ENCODE measurements at places on chromosomes 7 and 10.

GRCh38 chr7:868189-868486, 8.2 kb upstream of the GET4 start:
- DNase-seq: no peak

- DNase-seq: no peak
Measured at GRCh38 chr7:11252011-11252607, 278.4 kb downstream of the PHF14 start.

GRCh38 chr10:101006593-101007098, 7.0 kb downstream of the LZTS2 start:
- no peak for DNase-seq

GRCh38 chr10:126458466-126458865, 70.2 kb upstream of the ADAM12 start:
- DNase-seq: no peak

- no peak for DNase-seq
Measured at GRCh38 chr10:86364491-86365345, 1.9 kb downstream of the GRID1 start.

- no peak for DNase-seq
Measured at GRCh38 chr10:91642831-91643692, 10.2 kb upstream of the PPP1R3C start.

Measured in stimulated activated naive CD4-positive, alpha-beta T cell (primary cell).